Stimulated activated CD4-positive, alpha-beta T cell treated with anti-CD3 and anti-CD28 coated beads, Interleukin-1b, Interleukin-23, amount 100 ng/mL, for 1 hour (primary cell): ENCODE measurements at places on chromosomes 7 and 10.

DNA sequence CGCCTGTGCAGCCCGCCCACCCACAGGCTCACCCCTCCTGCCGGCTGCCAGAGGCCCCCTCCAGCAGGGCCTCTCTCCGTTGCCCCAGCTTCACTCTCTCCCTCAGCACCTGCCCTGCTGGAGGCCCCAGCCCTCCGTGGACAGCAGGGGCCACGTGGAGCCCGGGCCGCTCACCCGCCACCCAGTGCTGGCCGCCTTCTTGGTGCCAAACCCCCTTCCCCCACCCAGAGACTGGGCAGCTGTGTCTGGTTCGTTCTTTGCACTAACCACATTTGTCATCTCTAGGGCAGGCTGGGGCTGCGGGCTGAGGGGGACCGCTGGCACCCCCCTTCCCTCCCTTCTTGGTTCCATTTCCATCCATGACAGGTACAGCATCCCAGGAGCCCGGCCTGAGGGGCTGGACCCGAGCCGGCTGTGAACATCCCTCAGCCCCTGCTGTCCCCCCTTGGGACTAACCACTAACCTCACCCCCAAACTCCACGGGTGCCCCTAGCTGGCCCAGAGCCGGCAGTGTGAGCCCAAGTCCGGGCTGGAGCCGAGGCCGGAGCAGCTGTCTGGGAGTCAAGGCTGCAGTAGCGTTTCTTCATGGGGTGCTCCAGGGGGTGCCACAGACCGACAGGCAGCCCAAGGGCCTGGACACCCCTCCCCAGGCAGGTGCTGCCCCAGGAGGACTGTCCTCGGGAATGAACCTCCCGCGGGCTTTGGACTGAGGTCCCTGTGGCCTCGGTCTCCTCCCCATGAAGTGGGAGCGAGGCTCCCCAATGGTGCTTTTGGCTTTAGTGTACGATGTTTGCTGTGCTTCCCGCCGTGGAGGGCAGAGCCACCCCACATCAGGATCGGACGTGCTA, 25.5 kb upstream of the AMZ1 start:
- no peak for DNase-seq

DNA sequence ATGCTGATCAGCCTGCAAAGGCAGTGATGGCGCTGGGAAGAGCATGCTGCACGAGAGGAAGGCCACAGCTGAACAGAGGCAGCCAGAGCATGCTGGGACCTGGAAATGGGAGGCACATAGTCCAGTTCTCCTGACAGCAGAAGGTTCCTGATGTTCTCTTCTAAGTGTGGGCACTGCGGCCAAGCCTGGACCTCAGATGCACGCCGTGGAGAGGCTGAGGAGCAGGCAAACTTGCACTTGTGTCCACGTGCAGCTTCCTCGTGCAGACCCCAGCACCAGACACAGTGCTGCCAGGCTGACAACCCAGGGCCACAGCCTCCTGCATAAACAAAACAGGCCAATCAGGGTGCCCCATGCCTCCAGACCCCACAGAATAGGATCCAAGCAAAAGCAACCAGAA, 93.5 kb upstream of the LANCL2 start:
- DNase-seq, result no peak

DNA sequence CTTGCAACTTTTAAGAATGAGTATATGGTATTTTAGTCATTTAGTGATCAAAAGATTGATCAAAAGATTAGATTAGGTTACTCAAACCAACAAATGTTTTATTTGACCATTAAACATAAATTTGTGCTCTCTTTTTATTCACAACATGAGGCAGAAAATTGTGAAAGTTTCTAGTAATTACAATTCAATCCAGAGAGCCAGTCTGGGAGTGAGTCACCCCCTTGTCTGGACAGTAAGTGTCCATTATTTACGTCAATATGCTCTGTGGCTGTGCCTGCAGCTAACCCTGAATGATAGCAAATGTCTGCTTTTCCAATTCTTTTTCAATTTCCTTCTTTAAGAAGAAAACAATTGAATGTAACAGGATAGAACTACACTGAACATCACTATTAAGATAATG, 27.9 kb downstream of the GNG11 start:
- DNase-seq, result no peak

DNA sequence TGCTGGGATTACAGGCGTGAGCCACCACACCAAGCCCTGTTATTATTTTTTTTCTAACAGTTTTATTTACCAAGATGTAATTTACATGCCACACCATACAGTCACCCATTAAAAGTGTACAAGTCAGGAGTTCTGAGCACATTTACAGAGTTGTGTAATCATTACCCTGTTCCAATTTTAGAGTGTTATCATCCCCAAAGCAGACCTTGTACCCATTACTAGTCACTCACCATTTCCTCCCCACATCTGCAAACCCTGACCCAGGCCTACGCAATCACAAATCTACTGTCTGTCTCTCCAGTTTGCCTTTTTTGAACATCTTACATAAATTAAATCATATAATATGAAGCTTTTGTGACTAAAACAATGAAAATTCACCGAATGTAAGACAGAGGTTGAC, 402.9 kb upstream of the FOXK1 start:
- no peak for DNase-seq

GRCh38 chr10:29878492-29878891, 180.9 kb downstream of the JCAD start:
- no peak for DNase-seq

DNA sequence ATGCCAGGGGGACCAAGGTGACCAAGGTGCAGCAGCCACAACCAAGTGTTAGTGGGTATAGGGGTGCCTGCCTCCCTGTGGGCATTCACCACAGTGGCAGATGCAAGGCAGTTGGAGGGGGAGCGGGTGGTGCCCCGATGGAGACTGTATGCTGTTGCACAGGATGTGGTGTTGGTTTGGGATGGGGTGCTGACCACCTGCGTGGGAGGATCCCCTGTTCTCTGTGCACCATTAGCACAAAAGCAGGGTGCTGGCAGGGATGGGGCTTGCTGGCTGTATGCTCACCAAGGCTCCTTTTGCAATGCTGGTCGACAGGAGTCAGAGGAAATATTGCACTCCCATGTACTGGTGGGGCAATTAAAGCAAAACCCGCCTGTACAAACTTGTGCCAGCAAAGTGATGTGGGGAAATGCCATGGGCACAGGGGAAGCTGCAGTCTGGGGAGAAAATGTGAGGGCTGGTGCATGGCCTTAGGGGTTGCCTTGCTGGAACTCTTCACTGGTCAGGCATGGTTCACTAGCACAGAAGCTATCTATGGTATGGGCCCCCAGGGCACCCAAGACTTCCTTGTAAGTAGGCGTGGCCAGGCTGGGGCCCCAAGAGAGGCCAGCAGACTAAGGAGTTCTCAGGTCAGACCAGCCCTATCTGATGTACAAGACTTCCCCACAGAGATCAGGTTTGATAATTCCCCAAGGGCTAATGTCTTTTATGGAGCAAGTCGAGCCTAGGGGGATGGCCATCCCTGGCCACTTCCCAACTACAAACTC, 51.9 kb upstream of the GNAT3 start:
- DNase-seq, result no peak

- DNase-seq, result no peak
Observed at GRCh38 chr10:103638948-103639347, 145.4 kb downstream of the NEURL1 start.
